ENCODE measurements at places on chromosomes 11 and 22. TPM values are rescaled to one million over a fixed set of nuclear protein-coding genes. Genes with fewer than 3 reads are reported as not detected.

- ATAC-seq = peak; percentile 31
Measured at GRCh38 chr11:31714840-31715239, 96.3 kb downstream of the PAX6 start.

Gene LGALS1
- total RNA-seq = 2,076 TPM

Gene HIPK3
- 36.5 TPM for total RNA-seq

Gene MRPL17
- 74.7 TPM for total RNA-seq

Gene OR10A2
- not detected for total RNA-seq

Gene FOSL1
- 24.8 TPM for total RNA-seq

- peak; percentile 50 for ATAC-seq
Measured at GRCh38 chr11:121237686-121238658, 54.6 kb upstream of the SC5D start.

GRCh38 chr11:63621071-63621470, 6.8 kb upstream of the PLAAT3 start:
- no peak for ATAC-seq

GRCh38 chr11:20046416-20046815, 113.9 kb downstream of the DBX1 start:
- ATAC-seq = no peak

DNA sequence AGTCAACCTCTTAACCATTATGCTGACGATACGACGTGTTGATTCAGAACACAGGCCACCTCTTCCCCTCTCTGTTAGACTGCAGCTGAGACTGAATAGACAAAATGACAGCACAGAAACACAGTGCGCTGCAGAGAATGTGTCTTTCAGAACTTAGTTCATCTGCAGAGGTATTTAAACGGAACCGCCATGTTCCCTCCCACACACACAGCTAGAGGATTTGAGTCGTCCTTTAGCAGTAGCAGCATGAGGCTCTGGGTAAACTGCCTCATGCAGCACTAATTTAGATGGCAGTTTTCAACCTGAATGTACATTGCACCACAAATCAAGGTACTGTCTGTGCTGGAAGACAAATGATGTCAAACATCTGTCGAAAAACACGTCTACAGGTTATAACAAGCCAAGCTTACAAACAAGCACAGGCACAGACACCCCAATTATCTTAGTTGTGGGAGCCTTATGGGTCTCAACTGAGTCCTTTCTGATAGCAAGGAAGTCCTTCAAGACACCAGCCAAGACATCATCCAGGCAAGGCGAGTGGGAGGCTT, 76.6 kb upstream of the LRRC4C start:
- ATAC-seq = no peak

DNA sequence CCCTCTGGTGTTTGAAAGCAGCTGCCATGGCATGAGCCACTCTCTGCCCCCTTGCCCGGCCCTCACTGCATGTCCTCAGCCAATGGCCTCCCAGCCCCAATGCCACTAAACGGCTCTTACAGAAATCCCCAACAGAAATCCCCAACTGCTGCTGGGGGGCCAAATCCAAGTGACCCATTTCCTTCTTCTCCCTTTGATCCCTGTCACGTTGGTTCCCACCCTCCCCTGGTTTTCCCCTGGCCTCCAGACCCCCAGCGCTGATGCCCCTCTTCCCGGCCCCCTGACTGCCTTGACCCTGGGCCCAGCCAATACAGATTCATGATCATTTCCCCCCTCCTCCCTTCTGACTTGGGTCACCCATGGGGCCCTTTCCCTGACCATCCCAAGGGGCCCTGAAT, 30.9 kb downstream of the IGLL1 start:
- no peak for ATAC-seq

Gene GUCY1A2
- 0.08 TPM for total RNA-seq

Gene HOATZ
- total RNA-seq = not detected

- peak; percentile 44 for ATAC-seq
Measured at GRCh38 chr11:19374151-19374569, 133.4 kb upstream of the E2F8 start.

Gene APOA1
- total RNA-seq = 0.37 TPM

DNA sequence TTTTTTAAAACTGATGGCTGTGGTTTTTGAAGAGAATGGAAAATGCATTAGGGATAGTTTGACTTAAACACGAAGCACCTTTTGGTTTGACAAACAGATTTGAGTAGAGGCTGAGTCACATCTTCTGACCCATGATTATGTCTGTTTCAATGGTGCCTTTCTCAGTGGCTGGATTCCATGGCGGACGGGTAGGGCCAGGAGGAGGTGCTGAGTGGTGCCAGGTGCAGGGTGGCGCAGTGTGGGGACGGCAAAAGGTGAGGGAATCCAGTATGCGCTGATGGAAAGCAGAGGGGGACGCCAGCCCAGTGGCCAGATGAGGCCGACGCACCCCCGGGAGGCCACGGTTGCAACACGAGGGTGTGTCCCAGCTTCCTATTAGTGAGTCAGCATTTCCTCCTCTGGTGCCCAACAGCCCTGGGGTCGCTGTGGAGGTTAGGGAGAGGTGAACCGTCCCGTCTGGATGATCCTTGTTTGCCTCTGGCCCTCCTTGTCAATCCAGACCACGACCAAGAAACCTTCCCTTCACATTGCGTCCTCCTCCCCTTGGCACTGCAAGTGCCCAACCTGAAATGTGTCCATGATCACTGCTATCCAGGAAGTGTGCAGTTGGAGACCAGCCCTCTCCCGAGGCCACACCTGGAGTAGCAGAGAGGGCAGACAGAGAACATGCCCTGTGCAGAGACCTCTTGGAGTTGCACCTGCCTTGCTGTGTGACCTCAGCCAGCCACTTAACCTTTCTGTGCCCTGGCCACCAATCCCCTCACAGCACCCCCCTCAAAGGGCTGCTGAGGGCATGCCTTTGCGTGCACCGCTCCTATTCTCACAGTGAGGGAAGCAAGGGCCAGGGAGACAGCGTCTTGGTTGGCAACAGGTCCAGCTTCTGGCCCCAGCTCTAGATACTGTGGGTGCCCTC, 32.5 kb upstream of the ATXN10 start:
- peak; percentile 68 for ATAC-seq

GRCh38 chr11:94563848-94564467, 3.2 kb upstream of the PIWIL4 start:
- no peak for ATAC-seq

GRCh38 chr11:91608677-91609076, 615.9 kb upstream of the FAT3 start:
- no peak for ATAC-seq

DNA sequence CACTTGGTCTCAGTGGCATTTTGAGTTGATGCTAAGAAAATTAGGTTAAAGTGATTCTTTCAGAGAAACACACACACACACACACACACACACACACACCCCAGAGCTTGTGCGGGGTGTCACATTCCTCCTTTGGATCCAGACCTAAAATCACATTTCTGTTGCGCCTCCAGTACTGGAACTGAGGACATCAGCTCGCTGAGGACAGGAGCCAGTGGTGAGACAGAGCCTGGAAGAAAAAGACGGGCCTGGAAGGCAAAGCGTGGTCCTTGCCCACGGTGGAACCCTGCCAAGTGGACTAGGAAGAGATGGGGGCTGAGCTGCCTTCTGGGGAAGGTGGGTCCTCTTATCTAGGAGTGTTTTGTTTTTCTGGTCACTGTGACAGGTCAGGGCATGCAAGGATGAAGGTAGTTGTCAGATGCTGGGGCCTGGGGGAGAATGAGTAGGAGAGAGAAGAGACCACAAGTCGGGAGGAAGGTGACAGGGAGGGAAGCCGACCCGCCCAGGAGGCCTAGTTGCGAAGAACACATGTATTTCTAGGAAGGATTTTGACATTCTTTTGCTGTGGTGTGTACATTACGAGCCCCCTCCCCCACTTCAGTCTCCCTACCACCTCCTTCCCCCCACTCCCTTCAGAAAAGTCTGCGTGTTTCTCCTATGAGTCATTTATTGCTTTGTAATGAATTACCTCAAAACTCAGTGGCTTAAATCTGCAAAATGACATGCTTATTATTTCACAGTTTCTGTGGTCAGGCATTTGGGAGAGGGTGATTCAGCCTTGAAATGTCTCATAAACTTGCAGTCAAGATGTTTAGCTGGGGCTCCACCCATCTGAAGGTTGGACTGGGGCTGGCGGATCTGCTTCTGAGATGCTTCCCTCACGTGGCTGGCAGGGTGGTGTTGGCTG, 4.8 kb upstream of the ELFN2 start:
- ATAC-seq = peak; percentile 93

Gene TEX12
- total RNA-seq = 0.24 TPM

Gene CD6
- total RNA-seq = 254 TPM

Gene MFRP
- total RNA-seq = not detected

Gene TRIM51
- not detected for total RNA-seq

DNA sequence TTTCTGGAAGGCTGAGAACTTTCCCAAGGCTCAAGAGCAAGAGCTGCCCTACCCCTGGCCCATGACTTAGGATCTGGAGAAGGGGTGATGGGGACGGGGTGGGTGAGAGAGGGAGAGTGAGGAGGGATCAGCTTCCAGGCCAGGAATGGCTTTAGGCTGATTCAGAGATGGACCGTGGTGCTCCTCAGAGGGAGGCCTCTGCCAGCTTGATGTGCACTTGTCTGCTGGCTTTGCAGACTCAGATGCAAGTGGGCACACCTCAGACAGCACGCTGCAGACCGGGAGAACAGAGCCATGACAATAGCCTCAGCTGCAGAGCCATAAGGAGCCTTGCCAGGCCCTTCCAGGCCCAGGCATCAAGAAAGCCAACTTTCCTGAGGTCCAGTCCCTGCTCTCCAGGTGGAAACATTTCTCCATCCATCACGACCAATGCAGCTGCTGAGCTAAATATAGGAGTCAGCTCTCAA, 41.3 kb downstream of the ALX4 start:
- no peak for ATAC-seq

Gene LARGE2
- total RNA-seq = 1.8 TPM

GRCh38 chr22:27066856-27067255, 409.5 kb downstream of the MIAT start:
- no peak for ATAC-seq

DNA sequence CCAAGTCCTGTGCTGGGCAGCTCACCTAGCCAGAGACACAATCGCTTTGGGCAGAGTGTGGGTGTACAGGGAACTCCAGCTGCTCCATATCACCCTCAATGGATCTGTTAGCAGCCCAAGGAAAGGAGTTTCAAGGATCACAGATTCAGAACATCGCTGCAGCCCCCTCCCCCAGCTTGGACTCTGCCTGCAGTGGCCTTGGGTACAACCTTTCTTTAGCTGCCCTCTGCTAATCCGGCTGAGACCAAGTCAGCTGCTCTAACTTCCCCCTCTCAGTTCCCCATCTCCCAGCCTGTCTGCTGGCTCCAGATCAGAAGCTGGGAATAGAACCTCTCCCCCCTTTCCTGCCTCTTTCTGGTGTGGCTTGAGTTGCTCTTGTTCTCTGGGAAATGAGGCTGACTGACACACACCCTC, 1.3 kb downstream of the TMEM86A start:
- no peak for ATAC-seq

Gene NXPE1
- total RNA-seq = not detected

Gene TMEM135
- 19.8 TPM for total RNA-seq

- ATAC-seq = peak; percentile 80
Measured at GRCh38 chr22:31206896-31207687, 5.0 kb upstream of the LIMK2 start.

Gene OR51E2
- total RNA-seq = not detected

DNA sequence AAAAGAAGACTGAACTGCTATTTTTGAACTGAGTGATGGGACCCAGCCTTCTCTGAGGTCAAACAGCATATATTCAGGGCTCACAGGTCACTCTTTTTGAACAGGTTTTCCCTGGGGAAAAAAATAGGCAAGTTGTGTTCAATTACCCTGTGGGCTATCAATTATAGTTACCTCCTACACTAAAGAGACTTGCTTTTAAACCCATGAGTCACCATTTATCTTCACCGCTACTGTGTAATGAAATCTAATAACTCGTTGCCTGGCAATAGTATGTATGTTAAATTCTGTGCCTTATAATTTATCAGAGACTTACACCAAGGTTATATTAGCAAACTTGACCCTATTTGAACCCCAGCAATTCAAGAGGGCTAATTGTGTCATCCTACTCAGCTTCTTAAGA, 98.5 kb downstream of the CYP2R1 start:
- ATAC-seq = no peak

Gene SERPIND1
- not detected for total RNA-seq

Gene OR52E8
- not detected for total RNA-seq

Gene SLC5A4
- total RNA-seq = not detected

Gene CNGA4
- not detected for total RNA-seq

DNA sequence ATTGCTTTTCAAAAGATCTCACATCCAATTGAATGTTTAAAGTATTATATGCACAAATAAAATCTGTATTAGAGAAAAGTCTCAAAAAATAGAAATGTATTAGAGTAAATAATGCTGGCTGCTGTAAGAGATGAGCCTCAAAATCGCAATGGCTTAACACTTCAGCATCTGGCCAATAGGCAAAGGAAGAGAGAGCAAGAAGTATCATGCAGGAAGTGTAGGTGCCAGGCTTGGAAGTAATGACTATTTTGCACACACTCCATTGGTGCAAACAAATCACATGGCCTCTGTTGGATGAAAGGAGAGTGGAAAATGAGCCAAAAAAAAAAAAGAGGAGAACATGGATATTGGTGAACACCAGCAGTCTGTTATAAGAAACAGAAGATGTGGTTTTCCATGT, 193.0 kb upstream of the E2F8 start:
- ATAC-seq = no peak

DNA sequence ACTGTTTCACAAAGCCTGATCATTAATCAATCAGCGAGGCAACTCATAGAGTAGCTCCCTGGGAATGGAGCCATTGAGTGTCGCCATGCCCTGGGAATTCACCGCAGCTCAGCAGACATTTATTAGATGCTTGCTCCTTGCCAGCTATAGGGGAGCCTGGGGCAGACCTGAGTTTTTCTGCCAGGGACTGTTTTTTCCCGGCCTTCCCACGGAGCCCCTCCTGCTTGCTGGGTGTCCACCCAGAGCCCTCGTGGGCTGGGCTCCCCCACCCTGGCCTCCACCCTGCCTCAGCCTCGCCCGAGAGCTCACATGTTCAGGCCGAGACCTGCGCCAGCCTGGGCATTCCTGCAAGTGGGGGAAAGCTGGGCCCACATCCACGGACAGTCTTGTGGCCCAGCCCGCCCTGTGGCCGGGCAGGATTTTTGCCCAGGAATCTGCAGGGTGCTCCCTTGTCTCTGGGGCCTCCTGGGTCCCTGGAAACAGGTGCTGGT, 64.9 kb downstream of the SMIM38 start:
- no peak for ATAC-seq

- no peak for ATAC-seq
Measured at GRCh38 chr11:17988465-17988864, 24.4 kb downstream of the SERGEF start.

Gene POU2AF3
- not detected for total RNA-seq

DNA sequence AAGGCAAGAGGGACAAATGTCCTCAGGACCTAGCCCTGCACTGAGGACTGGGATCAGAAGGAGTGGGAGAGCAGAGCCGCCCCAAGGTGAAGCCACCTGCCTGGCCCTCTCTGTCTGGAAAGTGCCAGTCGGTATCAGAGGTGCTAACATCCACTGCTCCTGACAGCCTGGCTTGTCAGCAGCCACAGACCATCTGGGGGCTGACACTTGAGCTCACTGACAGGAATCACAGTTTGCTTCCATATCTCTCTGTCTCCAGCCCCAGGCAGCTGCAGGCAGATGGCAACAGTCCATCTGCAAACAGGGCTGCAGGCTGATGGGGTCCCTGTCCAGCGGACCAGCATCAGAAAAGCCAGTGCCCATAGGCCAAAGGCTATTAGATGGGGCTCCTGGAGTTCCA, 5.5 kb downstream of the OPCML start:
- ATAC-seq = no peak

Measured in activated T-helper 17 cell treated with anti-CD3 and anti-CD28 coated beads, Interleukin-2, amount 50 U/mL, for 72 hours (primary cell).